Stimulated activated naive CD8-positive, alpha-beta T cell treated with anti-CD3 and anti-CD28 coated beads, Interleukin-15, amount 100 ng/mL, for 72 hours (primary cell): ENCODE measurements at places on chromosomes 13 and 19.

- no peak for DNase-seq
Measured at GRCh38 chr19:10422046-10422461, 1.7 kb downstream of the PDE4A start.

GRCh38 chr19:5993648-5994358 is 15.9 kb upstream of the RANBP3 start:
- no peak for DNase-seq

DNA sequence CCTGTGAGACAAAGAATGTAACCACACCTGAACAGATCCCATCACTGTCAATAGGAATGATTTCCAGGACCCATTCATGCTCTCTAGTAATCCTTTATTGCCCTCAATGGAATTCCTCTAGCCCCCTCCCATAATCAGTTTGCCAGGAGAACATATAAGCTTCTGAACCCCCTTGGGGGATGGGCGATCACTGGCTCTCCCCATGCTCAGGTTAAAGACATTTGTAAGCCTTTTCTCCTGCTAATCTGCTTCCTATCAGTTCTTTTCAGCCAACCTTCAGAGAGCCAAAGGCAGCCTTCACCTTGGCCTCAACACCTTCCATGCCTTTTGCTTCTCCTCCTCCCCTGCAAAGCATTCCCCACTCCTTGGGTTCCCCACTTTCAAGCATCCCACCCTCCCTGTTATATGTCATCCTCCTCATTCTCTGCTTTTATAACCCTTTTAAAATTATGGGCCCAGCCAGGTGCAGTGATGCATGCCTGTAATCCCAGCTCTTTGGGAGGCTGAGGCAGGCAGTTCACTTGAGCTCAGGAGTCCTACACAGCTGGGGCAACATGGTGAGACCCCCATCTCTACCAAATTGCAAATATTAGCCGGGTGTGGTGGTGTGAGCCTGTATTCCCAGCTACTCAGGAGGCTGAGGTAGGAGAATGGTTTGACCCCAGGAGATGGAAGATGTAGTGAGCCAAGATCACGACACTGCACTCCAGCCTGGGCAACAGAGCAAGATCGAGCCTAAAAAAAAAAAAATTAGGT is 12.4 kb downstream of the DPRX start:
- DNase-seq = no peak

- no peak for DNase-seq
Measured at GRCh38 chr13:25675060-25675459, 303.3 kb downstream of the ATP8A2 start.

DNA sequence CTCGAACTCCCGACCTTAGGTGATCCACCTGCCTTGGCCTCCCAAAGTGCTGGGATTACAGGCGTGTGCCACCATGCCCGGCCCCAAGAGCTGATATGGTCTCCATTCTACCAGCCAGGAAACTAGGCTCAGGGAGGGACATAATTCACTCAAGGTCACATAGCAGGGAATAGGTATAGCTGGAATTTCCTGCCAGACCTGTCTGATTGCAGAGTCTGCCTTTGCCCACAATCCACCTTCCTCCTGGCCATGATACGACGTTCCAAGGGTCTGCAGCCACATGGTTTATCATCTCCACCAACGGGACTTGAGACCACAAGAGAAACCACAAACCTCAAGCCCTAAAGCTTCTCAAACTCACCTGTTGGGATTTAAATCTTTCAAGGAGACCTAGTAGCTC is 32.0 kb downstream of the ZNRF4 start:
- no peak for DNase-seq

DNA sequence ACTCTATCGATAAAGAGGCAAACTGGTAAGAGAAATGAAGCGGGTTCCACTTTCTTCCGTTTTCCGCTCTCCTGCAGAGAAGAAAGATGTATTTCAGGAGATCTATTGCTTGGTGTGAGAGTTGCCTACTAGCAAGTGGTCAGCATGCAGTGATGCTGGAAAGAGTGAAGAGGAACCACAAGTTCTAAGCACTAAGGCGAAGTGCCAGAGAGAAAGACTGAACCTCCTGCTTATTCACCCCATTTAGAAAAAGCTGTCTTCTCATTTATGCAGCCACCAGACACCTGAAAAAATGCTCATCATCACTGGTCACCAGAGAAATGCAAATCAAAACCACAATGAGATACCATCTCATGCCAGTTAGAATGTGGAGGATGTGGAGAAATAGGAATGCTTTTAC is 78.7 kb upstream of the GPC6 start:
- no peak for DNase-seq

GRCh38 chr13:34076943-34077703 is 259.2 kb downstream of the RFC3 start:
- DNase-seq = no peak

- DNase-seq = no peak
Measured at GRCh38 chr13:36954542-36954941, 34.5 kb upstream of the SMAD9 start.

DNA sequence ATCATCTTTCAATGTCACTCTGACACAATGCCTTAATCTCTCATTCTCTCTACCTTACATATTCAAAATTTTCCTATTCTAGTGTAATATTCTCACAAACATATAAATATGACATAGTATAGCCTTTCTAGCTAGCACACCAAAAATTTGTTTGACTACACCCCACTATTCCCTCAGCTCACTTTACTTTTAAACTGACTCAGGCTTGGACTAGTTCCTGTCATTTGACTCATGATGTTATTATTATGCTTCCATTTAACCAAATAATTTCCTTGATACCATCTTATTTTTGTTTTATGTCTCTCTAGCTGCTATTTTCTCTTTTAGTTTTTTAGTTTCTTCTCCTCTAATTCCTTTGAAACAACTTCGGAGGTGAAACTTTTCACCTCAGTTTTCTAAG is 1745.6 kb upstream of the PCDH20 start:
- DNase-seq = no peak

GRCh38 chr19:39602224-39602623 is at the start of gene LGALS13:
Gene LGALS13, plus strand, starts transcription at chr19:39602524. Its CDS starts 45 bp downstream, at chr19:39602569.
- DNase-seq = no peak

DNA sequence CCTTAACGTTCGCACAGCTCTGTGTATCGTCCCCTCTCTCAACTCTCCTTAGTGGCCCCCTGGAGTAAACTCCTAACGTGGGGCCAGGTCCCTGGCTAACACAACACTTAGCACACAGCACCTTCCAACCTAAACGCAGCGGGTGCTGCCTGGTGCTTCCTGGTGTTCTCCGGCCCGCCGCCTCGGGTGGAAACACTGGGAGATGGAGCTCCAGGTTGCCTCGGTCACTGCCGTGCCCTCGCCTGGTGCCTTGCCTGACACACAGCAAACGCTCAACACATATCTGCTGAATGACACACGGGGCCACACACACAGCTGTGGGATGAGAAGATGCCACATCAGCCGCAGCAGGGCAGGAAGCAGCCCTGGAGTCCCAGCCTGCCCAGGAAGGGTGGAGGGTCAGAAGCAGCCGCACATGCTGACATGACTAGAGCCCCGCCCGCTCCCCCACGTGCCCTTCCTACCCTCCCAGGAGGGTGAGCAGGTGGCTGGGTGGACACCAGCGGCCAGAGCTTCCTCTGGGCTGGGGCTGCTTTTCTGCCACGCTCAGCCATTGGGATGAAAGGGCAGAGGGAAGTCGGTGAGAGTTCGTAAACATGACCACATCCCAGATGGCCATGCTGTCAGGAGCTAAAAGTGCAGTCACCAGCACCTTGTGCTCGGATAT is 6.6 kb downstream of the PEPD start:
- DNase-seq = no peak

- no peak for DNase-seq
Measured at GRCh38 chr13:112131081-112131712, 64.2 kb downstream of the SOX1 start.

DNA sequence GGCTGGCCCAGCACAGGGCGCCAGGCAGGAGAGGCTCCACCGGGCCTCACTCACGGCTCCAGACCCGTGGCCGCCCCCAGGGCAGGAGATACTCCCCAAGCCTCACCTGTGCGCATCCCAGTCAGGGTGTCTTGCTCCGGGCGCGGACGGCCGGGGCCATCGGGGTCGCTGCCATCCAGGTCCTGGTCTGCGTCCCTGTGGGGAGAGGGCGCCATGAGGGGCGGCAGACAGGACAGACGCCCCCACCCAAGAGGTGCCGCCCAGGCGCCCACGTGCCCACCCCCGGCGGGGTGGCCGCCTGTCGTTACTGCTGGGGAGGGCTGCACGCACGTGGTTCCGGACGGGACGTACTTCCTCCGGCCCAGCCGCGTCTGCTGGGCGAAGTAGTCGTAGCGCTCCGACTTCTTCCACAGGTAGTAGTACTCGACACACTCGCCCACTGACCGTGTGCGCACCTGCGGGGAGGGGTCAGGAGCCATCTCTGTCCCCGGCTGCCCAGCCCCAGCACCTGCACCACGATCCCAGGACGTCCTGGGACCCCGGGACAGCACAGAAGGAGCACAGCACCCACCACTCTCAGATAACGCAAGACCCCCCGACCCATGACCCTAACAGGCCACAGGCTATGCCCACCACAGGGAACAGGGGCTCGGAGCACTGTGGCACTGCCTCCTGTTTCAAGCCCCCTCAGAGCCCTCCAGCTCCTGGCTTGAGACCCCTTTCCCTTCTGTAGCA is 17.4 kb upstream of the PLPP2 start:
- DNase-seq = no peak

DNA sequence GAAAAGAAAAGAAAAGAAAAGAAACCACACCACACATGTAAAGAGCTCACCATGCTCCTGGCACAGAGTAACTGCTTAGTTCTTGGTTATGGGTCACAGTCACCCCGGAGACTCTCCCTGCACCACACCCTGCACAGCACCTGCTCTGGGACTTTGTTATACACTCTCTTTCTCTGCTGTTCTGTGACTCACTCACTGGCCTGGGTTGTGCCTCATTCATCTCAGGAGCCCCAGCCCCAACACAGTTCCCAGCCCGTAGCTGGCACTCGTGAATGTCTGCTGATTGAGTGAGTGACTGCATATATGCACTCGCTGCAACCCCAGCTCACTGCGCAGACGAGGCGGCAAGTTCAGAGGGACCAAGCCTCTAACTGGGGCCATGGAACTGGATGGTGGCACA is 22.9 kb upstream of the ZNF507 start:
- DNase-seq = no peak

- DNase-seq = no peak
Measured at GRCh38 chr19:7417671-7418324, 69.1 kb downstream of the ARHGEF18 start.

- DNase-seq = peak; percentile 32
Measured at GRCh38 chr13:46728777-46729176, 68.2 kb downstream of the ESD start.

DNA sequence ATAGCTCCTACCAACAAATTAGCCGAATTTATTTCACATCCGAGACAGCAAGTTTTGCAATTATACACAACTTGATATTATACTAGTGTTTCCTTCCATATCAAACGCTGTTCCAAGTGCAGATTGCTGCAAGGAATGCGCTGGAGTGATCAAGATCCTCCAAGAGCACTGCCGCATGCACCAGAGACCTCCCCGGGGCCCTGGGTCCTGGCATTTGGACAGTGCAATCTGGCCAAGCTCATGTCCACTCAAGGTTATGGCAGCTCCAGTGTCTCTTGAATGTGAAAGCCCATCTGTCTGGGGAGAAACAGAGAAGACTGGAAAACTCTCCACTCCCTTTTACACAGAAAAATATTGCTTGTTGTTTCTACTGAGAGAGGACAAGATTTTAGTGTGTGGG is 111.9 kb downstream of the HSPH1 start:
- DNase-seq = no peak

- no peak for DNase-seq
Measured at GRCh38 chr19:51142119-51142518, at the start of gene SIGLEC7. Gene SIGLEC7, plus strand, starts transcription at chr19:51142301. Its CDS starts 69 bp downstream, at chr19:51142370.

DNA sequence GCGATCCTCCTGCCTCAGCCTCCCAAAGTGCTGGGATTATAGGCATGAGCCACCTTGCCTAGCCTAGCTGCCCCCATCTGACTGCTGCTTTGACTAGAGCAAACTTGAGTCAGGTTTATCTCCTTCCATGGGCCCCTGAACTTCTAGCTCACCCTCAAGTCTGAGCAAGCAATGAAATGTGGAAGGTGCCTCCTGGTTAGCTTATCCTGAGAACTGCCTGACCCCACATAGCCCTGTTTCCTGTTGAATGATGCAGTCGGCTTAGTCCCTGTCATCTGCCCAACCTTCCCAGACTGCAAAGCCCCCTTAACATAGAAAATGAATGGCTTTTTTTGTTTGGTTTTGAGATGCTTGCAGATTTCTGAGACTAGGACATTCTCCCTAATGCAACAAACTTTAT is 8.9 kb upstream of the TMEM160 start:
- no peak for DNase-seq

- no peak for DNase-seq
Measured at GRCh38 chr19:15285896-15286591, 46.3 kb downstream of the BRD4 start.

GRCh38 chr13:98746968-98747367 is 5.5 kb downstream of the SLC15A1 start:
- DNase-seq = no peak

GRCh38 chr19:3370214-3370720 is 3.9 kb downstream of the NFIC start:
- DNase-seq = no peak

GRCh38 chr13:112325920-112326645 is 50.1 kb upstream of the SPACA7 start:
- no peak for DNase-seq

- no peak for DNase-seq
Measured at GRCh38 chr13:37109051-37109678, 3.7 kb upstream of the CSNK1A1L start.

DNA sequence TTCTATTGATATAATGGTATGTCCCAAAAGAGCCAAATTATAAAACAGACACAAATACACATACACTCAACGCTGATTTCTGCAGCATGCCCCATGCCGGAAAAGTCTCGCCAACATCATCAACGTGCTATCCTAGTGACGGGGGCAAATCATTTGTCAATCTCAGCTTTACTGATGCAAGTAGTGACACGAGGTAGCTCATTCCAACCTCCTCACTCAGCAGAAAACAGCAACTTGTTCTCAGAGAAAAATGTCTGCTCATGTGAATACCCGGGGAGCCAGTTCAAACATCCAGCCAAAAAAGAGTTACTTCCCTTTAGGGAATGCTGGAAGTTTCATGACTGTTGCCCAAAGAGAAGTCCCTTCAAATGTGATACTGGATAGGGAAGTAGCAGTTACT is 46.3 kb downstream of the SOX21 start:
- no peak for DNase-seq

DNA sequence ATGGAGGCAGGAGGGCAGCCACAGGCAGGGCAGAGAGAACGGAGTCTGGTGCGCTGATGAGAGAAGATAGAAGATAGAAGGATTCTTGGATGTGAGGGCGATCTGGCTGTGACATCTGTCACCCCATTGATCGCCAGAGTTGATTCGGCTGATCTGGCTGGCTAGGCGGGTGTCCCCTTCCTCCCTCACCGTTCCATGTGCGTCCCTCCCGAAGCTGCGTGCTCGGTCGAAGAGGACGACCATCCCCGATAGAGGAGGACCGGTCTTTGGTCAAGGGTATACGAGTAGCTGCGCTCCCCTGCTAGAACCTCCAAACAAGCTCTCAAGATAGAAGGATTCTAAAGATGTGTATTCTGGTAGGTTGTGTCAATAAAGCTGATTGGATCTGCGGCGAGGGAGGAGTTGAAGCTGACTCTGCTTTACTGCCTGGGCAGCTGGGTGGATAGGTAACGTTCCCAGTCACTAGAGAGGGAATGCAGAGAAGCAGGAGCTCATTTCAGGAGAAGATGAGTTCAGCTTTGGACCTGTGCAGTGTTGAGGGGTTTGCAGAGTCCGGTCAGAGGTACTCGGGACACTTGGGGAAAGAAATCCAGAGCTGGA is 5.1 kb downstream of the UBAC2 start:
- DNase-seq = no peak
